Left cardiac atrium (tissue), 4 donors: ENCODE measurements at places on chromosomes 5 and 9. TPM values are rescaled to one million over a fixed set of nuclear protein-coding genes. Genes with fewer than 3 reads are reported as not detected.

Gene MCIDAS
- total RNA-seq: not detected

DNA sequence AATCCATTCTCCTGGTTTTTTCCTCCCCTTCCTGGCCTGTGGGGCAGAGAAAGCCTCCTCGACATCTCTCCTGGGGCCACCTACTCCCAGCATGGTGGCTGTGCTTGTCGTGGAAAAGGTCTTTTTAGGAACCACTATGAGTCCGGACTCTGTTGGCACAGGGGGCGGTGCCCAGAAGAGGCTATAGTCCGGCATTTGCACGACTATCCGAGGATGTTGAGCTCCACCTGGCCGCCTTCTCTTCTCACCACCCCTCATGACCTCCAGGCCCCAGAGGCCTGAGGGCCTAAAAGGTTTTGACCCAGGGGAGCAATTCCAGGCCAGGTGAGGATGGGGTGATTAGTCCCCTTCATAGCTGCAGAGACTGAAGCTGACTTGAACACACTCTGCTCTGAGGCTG lies 14.1 kb downstream of the CSF2 start:
- no peak for DNase-seq

DNA sequence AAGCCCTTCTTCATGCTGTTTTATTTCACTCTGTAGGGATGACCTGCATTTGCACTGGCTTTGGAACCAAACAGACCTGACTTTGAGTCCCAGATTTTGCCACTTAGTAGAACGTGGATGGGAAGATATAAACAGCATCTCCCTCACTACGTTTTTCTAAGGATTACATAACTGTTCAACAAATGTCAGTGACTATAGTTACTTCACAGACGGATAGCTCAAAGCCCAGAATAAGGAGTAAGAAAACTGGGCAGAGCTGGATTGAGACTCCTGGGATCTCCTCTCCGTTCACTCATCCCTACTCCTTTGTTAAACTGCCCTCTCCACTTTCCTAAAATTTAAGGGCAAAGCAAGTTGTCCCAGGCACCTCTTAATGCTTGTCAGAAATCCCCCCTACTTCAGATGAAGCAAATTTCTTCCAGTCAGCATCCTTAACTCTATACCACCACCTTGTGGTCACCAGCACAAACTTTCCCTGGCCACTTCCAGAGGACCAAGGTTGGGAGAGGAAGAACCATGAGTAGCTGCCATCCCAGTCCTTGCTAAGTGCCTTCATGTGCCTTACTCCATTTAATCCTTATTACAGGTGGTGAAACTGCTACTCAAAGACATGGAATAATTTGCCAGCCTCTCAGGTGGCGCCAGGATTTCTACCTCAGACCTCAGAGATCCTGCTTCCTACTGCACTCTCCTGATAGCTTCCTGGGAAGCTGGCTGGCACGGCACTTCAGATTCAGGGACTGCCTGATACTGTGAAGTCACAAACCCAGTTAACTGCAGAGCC lies 38.4 kb downstream of the EGR1 start:
- DNase-seq: no peak

GRCh38 chr5:9265441-9266287 lies 280.2 kb downstream of the SEMA5A start:
- DNase-seq: no peak

- DNase-seq: no peak
Observed at GRCh38 chr9:98781588-98782383, 14.6 kb downstream of the ANKS6 start.

DNA sequence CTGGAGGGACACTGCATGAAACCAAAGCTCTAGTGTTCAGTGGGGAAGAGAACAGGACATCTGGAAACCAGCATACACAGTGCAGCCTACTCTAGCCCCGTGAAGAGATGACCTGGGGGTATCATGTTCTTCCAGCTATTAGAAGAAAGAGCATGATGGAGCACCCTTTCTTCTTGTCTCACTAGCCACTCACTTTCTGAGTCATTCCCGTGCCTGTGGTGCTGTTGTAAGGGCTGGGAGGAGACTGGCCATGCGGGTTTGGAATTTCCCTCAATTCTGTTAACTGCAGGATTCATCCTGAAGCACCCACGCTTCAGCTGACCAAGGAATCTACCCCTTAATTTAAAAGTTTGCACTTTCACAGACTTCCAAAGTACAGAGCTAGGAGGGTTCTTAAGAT lies 137.0 kb downstream of the COL23A1 start:
- DNase-seq: no peak

DNA sequence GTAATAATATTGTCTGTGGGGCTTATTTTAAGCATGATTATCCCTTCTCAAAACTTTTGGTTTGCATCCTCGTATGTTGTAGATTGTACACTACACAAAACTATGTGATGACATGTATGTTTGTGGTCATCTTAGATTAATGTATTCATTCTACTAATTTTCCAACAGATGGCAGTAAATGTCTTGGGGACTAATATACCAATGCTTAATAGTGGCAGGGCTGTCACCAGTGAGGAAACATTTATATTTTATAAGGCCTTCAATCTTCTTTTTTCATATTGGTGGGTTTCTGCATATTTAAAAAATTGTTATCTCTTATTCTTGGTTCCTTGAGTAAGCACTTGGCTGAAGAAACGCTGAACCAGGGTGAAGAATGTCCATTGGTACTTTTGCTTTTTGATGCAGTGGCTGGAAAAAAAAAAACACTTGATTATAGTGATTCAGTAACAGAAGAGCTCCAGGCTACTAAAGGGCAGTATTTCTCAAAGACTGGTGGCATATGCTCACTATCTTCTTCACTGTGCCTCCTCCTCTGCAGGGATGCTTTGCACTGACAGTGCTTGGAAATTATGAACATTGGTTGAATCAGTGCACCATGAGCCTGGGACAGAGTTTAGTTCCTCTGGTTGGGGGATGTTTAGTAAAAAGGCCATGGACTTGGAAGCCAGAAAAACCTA lies 530.3 kb downstream of the RASEF start:
- no peak for DNase-seq

DNA sequence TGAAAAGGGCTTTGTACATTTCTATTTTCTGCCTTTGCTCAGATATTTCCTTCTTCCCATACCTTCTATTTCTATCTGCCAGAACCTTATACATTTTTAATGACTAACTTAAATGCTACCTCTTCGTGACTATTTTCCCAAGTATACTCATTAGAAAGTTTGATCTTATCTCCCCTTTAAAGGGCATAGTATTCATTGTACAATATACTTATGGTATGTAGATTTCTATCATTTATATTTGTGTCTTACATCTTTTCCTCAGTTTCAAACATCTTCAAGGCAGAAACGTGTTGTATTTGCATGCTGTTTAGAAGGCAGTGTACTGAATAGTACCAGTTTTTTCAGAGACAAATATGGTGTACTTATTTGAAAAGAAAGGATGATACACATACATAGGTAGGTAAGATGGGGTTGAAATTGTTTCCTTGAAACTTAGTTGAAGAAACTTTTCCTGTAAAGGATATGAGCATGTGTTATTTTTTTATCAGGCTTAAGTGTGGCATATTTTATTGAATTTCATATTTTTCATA lies 518.1 kb upstream of the NUDT12 start:
- DNase-seq: no peak

DNA sequence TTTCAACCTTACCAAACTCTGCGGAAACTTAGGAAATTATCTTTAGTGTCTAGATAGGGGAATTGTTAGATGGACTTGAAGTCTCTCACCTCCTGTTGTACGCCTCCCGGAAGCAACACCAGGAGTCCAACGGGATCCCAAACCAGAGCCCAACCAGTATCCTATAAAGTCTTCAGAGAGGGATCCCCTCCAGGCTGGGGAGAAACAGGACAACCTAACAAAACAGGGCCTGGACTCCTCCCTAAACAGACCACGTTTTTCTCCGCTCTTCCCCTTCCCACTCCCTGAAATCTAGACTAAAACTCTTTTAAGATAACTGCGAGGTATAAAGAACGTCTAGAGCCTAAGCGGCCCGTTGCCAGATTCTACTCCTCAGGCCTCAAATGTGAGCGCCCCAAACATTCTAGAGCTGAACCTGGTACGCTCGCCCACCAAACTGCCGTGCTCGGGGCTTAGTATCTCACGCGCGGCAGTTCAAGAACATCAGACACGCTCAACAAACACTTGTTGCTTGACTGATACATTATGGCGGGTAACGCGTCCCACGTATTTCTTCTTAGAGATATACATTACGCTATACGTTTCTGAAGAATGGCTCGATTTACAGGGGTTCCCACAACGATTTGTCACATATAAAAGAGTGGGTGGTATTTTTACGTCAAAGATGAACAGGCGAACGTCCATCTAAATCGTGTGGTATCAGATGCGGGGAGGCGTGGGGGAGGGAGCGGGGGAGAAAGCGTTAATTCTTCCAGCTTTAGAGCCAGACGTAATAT lies 663 bp upstream of the SMIM27 start:
- DNase-seq: peak; percentile 36
